Psoas muscle (tissue), 8 donors: ENCODE measurements at places on chromosomes 5 and 9. TPM values are rescaled to one million over a fixed set of nuclear protein-coding genes. Genes with fewer than 3 reads are reported as not detected.
A peak's percentile ranks its signal among the peaks of the same experiment; 100 is the strongest.

- H3K27ac ChIP-seq, result no peak overlapping the region
- no peaks in the 10 kb centered on the region for H3K27me3 ChIP-seq
- no peaks in the 10 kb centered on the region for H3K4me1 ChIP-seq
Observed at GRCh38 chr9:94706922-94707321, 19.6 kb upstream of the AOPEP start.

Gene ADGRD2
- not detected for total RNA-seq

Gene S1PR3
- total RNA-seq, result 5.2 TPM

DNA sequence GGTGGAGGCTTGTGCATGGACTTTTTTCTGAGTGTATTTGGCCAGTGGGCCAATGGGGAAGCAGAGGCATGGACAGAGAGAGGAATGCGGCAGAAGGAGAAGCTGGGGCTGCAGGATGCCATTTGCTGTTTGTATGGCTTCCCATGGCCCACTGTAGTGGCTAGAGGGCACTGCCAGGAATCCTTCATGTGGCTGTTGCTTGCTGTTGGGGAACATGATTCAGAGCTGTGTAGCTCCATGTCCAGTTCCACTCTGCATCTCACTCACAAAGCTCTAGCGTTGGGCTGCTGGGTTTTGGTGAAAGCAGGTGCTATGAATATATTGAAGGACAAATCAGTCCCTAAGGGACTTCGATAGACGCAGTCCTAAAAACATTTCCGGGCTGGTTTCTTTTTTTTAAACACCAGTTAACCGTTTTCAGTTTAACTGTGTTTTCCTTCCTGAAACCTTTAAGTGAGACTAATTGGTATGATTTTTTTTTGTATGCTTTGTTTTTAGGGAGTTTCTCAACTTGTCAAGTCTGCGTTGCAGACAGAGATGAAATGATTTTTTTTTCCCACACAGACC lies 51.3 kb downstream of the SLC22A5 start:
- H3K36me3 ChIP-seq, result peaks cover 12% of the 10 kb centered on the region
- H3K27me3 ChIP-seq, result no peaks in the 10 kb centered on the region
- no peak overlapping the region for H3K4me3 ChIP-seq
- H3K27ac ChIP-seq, result peak overlapping the region; percentile 66
- H3K4me1 ChIP-seq, result peaks cover 93% of the 10 kb centered on the region

DNA sequence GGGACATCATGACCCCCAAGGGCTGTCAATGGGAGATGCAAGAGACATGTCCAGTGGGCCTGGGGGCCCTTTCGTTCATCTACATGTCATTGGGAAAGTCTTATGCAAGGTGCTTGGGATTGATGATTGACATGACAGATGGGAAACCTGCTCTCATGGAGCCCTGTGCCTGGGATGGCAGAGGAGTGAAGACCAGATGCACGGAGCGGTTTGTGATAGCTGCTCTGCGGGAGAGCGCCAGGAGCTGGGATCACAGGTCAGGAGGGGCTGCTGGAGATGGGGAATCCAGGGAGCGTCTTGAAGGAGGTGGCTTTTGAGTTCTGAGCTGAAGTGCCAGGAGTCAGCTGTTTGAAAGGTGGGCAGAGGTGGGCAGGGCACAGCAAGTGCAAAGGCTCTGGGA lies 104.3 kb downstream of the FGF18 start:
- H3K27me3 ChIP-seq, result peaks cover 4% of the 10 kb centered on the region
- H3K27ac ChIP-seq, result no peak overlapping the region
- H3K4me1 ChIP-seq, result no peaks in the 10 kb centered on the region
- H3K4me3 ChIP-seq, result no peak overlapping the region

- H3K4me1 ChIP-seq, result no peaks in the 10 kb centered on the region
- DNase-seq, result no peak
- H3K27ac ChIP-seq, result no peak overlapping the region
- H3K4me3 ChIP-seq, result no peak overlapping the region
Observed at GRCh38 chr5:26749829-26750228, 288.6 kb downstream of the CDH9 start.

GRCh38 chr5:14156290-14156649 lies 13.1 kb downstream of the TRIO start:
- H3K27me3 ChIP-seq, result no peaks in the 10 kb centered on the region
- H3K4me1 ChIP-seq, result peaks cover 77% of the 10 kb centered on the region
- no peaks in the 10 kb centered on the region for H3K36me3 ChIP-seq
- no peak for DNase-seq
- H3K27ac ChIP-seq, result peak overlapping the region; percentile 82

- H3K4me3 ChIP-seq, result no peak overlapping the region
- no peaks in the 10 kb centered on the region for H3K36me3 ChIP-seq
- H3K27ac ChIP-seq, result no peak overlapping the region
- no peaks in the 10 kb centered on the region for H3K27me3 ChIP-seq
- DNase-seq, result no peak
Observed at GRCh38 chr9:6305954-6306563, 22.1 kb upstream of the TPD52L3 start.

Gene HTR4
- 0.46 TPM for total RNA-seq

DNA sequence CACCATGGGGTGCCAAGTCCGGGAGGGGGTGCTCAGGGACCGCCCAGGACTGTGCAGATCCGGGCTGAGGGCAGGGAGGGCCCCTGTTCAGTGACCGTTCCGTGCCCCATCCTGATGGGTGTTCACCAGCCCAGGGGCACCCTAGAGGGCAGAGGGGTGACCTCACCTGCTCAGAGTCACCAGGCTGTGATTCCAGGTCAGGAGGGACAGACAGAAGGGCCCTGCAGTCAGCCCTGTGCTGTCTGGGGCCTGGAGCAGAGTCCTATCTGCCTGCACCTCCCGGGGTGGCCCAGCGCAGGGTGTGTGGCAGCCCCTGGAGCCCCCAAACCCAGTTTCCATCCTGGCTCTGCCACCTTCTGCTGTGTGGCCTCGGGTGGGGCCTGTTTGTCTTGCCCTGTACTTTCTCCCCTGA lies 241.9 kb downstream of the PBX3 start:
- no peaks in the 10 kb centered on the region for H3K27me3 ChIP-seq
- H3K36me3 ChIP-seq, result no peaks in the 10 kb centered on the region
- DNase-seq, result no peak
- no peaks in the 10 kb centered on the region for H3K4me1 ChIP-seq

DNA sequence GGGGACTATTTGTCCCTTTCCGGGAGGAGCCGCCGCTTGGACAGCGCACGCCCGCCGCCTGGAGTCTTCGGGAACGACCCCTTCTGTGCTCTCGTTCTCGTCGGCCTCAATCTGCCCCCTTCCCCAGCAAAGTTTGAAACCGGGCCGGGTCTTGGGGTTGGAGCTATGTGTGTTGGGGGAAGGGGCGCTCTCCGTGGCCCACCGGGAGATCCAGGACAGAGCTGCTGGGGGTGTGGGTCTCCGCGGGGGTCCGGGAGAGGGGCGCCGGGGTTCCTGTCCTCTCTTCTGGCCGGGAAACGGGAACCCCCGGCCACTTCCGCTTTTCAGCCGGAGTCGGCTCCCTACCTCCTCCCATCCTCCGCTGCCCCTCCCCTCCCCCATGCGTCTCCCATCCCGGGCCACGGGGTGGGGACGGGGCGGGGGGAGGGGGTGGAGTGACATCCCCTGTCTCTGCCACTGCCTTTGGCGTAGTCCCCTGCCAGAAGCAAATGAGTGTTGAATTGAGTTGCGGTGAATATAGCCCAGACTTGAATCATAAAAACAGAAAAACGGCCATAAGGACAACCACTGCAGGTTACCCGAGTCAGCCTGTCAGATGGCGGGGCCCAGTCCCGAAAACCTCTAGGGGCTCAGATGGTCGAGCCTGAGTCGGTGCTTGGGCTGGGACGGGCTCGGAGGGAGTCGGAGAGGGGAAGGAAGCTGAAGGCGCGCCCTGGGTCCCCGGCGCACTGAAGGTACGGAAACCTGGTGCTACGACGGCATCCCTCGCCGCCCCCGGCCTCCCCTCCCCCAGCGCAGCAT lies 1.1 kb downstream of the CPLX2 start:
- H3K27ac ChIP-seq, result no peak overlapping the region
- no peak for DNase-seq

GRCh38 chr9:69173891-69174615 lies at the start of gene TJP2:
TJP2 (plus strand) TSS chr9:69174277; CDS start chr9:69174373, 96 bp downstream.
- no peaks in the 10 kb centered on the region for H3K36me3 ChIP-seq
- no peaks in the 10 kb centered on the region for H3K27me3 ChIP-seq
- peak; percentile 90 for DNase-seq

DNA sequence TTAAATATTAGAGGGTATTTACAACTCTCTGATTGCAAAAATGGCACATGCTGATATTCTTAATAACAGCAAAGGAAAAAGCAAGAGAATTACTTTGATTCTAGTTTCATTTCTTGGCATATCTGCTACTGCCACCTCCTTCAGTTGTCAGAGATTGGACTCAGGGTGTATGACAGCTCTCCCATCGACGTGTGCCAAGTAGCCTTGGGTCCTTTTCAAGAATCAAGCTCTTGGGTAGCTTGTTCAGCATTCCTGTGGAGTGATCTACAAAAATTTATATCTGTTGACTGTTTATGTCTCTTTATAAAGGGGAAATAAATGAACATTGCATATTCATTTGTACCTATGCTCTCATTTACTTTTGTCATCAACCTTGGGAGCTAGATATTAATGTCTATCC lies 315.6 kb downstream of the PRR16 start:
- no peak overlapping the region for H3K27ac ChIP-seq
- H3K27me3 ChIP-seq, result no peaks in the 10 kb centered on the region
- H3K4me3 ChIP-seq, result no peak overlapping the region
- no peak for DNase-seq

GRCh38 chr9:125477089-125477544 lies 215.5 kb downstream of the GAPVD1 start:
- no peaks in the 10 kb centered on the region for H3K27me3 ChIP-seq
- H3K4me1 ChIP-seq, result peaks cover 5% of the 10 kb centered on the region
- no peak overlapping the region for H3K4me3 ChIP-seq
- H3K36me3 ChIP-seq, result no peaks in the 10 kb centered on the region
